ENCODE measurements at places on chromosomes 12 and 14.
A peak's percentile ranks its signal among the peaks of the same experiment; 100 is the strongest.

- no peak for DNase-seq
These were observed 23.3 kb downstream of the CHST11 start for GRCh38 chr12:104480012-104480411.

DNA sequence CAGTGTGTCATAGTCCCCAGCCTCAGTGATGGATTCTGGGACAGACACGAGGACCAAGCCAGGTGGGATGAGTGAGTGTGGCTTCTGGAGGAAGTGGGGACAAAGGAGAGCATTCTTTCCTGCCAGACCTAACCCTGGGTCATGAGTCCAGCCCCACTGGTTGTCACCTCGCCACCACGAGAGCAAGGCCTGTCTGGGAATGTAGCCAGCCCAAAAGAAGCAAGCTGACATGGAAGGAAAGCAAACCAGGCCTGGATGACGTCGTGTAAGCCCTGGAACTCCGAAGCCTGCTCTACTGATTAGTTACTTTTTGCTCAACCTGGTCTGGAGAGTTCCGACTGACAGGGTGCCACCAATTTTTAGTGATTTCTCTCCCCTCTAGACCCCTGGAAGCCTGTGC lies 105.9 kb downstream of the SINHCAF start:
- no peak for DNase-seq

GRCh38 chr14:92756446-92756845 lies 8.0 kb upstream of the LGMN start:
- DNase-seq, result no peak

- DNase-seq, result no peak
These were observed 75.5 kb downstream of the FAR2 start for GRCh38 chr12:29224572-29224971.

- DNase-seq, result no peak
These were observed 206.6 kb downstream of the KIF26A start for GRCh38 chr14:104344818-104345620.

GRCh38 chr12:1539135-1539534 lies 55.2 kb downstream of the FBXL14 start:
- DNase-seq, result no peak

DNA sequence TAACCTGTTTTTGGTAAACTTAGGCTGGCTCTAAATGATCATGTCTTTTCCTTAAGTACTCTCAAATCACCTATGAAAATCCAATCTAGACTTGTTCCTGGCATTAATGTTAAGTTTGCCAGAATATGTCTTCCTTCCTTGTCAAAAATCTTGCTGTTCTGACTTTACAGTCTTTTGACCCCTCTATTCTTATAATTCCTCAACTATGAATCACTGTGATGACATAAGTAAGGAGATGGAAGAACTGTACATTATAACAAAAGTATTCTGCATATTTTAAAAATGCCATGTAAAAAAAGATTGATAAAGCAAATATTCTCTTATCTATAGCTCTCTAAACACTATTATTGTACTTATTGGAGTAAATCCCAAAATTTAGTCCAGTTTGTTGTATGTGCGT lies 51.4 kb upstream of the BAZ1A start:
- no peak for DNase-seq

GRCh38 chr12:110698171-110698902 lies 9.4 kb upstream of the HVCN1 start:
- peak; percentile 84 for DNase-seq

DNA sequence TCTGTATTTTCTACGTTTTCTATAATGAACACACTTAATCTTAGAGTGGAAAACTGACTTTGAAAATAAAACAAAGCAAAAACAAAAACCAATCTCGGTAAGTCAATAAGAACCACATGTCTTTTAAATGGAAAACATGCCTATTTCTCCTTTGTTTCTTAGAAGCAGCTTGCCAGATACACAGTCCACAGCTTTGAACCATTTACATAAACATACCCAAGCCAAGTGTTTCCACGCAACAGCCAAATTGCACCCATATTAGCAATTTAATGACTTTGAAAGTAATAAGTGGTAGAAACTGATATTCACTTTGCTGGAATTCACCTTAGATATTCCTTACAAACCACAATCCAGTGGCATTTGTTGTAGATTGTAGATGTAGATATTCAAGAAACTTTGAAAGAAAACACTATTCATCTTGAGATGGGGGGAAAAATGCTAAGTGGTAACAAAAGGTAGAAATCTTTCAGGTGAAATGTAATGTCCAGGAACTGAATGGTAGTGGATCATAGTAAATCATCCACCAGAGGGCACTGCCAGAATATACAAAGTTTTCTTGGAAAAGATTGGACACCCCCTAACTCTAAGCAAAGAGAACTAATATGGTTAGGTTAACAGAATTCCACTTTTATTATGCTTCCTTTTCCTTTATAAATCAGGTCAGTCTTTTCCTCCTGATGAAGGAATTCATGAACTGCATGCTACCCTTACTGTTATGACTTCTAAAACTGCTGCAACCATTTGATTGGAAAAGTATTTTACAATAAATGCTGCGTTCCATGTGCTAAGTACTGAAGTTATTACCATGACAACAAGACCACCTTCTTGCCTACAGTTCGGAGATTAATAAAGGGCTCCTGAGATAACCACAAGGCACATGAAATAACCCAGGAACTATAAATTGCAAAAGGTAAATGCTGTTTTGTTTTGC lies 69.8 kb downstream of the RERG start:
- DNase-seq, result no peak

DNA sequence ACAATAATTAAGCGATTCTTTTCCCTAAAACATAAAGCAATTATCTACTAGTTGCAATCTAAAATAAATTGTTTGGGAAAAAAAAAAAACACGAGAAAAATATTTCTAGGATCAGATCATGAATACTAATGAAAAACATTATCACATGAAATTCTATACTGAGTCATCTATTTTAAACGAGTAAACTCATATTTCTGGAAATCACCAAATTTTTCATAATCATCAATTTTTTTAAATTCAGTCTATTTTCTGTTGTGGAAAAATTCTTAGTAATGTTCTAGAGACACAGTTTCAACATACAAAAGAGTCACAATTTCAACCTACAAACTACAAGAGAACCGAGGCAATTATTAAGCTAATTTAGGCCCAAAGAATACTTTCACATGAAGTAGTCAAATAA lies 245.6 kb upstream of the SOX5 start:
- no peak for DNase-seq

GRCh38 chr12:58513852-58514251 lies 406.5 kb downstream of the LRIG3 start:
- DNase-seq, result no peak

DNA sequence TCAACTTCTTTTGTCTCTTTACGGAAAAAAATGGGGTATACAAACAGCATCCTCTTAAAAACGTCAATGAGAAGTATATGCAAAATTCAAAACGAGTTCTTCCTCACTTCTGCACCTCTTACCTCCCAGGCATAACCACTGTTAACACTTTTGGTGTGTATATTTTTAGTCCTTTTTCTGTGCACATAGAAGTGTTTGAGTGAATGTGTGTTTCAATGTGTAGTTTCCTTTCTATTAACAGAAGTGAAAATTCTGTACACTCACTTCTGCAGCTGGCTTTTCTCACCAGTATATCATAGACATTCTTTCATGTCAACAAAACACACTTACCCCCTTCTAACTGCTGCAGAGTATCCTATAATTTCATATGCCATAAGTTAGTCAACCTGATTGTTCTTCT lies 5.4 kb downstream of the UBR7 start:
- no peak for DNase-seq

Data from suprapubic skin (tissue), 4 donors.